ENCODE measurements at places on chromosomes 3 and 15.

GRCh38 chr3:151838574-151839312 is 24.8 kb downstream of the AADAC start:
- no peak for DNase-seq

DNA sequence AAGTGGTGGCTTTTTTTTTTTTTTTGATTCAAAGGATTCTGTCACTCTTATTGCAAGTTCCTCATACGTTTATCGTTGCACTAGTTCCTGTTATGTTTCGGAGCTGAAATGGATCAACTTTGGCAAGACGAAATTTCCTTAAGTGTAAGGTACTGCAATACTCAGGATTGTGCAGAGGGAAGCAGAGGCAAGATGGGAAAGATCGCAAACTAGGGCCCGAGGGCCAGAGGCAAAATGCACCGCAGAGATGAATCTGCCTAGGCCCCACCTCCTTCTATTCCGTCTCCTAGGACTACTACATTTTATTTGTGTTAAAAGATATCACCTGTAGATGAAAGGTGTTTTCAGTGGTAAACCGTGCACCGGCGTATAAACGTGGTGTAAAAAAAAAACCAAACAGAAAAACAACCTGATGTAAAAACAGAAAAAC is 331 bp downstream of the RNU6-1 start:
- no peak for DNase-seq

- no peak for DNase-seq
Observed at GRCh38 chr15:31457631-31458526, 131.2 kb downstream of the KLF13 start.

GRCh38 chr15:71708741-71709140 is 101.6 kb upstream of the NR2E3 start:
- DNase-seq: no peak

DNA sequence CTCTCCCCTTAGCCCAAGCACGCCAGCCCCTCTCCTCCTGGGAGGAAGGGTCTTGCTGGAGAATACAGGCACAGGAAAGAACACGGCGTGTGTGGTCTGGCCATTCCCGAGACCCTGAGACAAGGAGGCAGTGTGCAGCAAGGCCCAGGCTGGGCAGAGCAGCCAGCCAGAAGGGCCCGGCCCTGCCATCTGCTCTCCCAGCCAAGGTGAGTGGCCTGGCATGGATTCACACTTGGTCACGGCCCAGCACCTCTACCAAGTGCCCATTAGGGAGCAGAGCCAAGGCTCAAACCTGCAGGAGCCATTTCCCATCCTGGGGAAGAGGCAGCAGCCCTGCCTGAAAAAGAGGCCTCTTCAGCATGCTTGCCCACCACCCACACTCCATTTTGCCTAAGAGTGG is 28.6 kb downstream of the MEGF11 start:
- no peak for DNase-seq

DNA sequence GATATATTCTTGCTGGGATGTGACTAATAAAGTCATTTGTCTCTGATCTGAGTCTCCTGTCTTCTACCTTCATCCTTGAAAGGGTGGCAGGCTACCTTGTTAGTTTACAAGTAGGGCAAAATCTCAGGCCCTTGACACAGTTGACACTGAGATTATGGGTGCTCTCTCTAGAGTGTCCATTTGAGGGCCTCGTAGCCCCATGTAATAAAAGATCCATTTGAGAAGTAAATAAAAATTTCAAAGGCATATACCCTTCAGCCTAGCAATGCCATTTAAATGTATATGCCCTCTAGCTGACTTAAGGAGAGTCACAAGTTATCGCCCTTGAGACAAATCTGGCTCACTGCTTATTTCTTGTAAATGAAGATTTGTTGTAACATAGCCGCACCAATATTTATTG is 98.6 kb downstream of the TCF12 start:
- DNase-seq: no peak

DNA sequence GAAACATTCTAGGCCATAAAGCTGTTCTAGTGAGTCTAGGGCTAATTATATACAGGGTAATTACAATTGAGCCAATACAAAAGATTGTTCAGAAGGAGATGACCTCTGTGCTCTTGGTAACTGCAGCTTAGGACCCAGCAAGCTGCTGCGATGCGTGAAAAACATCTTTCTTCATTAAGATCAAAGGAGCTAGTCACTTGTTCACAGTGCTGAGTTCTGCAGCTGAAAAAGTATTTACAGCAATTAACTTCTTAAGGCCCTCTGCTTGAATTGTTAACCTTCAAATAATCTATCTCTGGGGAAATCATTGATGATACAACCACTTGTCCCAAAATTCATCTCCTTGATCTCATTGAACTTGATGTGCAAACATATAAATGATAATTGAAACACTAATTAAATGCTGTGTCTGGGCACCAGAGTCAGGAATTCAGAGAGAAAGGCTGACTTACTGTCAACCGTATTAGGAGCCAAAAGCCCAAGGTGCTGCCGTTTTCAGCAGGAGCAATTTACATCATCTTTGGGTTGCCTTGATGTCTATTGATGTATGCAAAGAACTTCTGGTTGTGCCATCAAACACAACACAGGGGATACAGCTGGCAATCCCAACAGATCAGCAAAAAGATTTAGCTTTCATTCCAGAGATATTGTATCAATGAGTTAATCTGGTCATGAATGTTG is 213.0 kb downstream of the NECTIN3 start:
- DNase-seq: no peak

GRCh38 chr3:126208606-126209256 is 28.3 kb upstream of the ALDH1L1 start:
- no peak for DNase-seq

GRCh38 chr3:1131166-1131565 is 38.3 kb downstream of the CNTN6 start:
- DNase-seq: no peak

DNA sequence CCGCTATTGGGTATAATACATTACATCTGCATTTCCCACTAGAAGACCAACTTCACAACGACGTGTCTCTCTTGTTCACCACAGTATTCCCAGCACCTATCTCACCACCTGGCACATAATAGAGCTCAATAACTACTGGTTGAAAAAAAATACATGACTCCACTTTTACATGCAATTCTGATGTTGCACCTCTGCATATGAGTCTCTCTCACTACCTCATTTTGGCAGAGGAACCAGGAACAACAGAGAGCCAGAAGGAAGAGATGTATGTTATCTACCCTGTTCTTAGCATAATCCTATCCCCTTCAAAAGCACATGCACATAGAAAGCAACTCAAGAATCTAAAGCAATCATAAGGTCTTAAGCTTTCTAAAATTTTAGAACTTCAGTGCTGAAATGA is 61.6 kb downstream of the SHQ1 start:
- no peak for DNase-seq

DNA sequence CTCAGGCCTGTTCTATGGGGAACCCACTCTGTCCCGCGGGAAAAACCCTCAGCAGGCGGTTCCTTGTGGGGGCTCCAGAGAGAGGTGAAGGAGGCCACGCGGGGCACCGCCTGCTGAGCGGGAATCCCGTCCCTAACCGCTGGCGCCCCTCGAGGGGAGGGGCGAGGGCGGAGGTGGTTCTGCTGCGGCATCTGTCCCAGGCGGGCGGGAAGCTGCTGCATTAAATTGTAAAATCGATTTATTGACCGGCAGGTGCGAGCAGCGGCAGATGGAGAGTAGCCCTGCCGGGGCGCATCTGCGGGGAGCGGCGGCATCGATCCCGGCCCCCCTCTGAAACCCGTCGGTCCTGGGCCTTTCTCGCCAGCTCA is 3.7 kb upstream of the DLL4 start:
- DNase-seq: no peak

DNA sequence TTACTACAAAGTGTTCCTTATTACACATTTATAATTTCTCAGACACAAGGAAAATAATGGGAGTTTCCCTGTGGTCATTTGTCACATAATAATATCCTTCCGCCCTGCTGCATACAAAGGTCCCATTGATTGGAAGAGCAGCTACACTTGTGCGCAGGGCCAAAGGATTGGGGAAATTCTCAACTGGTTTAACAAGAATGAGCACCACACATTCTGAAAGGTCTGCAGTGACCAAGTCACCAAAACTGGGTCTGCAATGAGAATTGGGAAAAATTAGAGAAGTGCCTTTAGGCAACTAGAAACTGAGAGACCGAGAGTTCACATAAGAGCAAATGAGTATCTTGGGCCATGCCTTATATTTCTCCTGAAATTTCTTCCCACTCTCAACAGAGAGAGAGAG is 98.2 kb upstream of the NR2F2 start:
- DNase-seq: no peak

DNA sequence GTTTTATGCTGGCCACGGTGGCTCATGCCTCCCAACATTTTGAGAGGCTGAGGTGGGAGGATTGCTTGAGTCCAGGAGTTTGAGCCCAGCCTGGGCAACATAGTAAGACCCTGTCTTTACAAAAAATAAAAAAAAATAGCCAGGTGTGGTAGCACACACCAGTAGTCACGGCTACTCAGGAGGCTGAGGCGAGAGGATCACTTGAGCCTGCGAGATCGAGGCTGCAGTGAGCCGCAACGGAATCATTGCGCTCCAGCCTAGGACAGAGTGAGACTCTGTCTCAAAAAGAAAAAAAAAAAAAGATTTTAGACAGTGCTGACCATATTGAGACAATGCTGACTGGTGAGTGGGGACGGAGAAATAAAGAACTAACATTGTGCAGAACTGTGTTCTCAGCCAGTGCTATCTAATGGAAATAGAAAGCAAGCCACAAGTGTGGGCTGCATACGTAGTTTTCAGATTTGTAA is 67.2 kb downstream of the ST6GAL1 start:
- no peak for DNase-seq

- no peak for DNase-seq
Observed at GRCh38 chr3:24220859-24221657, 273.6 kb downstream of the THRB start.

- no peak for DNase-seq
Observed at GRCh38 chr3:128408693-128409623, 57.7 kb downstream of the DNAJB8 start.

- no peak for DNase-seq
Observed at GRCh38 chr3:184597829-184598573, 36.4 kb downstream of the EPHB3 start.

GRCh38 chr15:38217788-38218609 is 34.6 kb upstream of the SPRED1 start:
- no peak for DNase-seq

Measured in stimulated activated CD8-positive, alpha-beta memory T cell treated with anti-CD3 and anti-CD28 coated beads, Interleukin-4, amount 100 ng/mL, for 1 hour (primary cell).